ENCODE measurements at places on chromosomes 4 and X.

DNA sequence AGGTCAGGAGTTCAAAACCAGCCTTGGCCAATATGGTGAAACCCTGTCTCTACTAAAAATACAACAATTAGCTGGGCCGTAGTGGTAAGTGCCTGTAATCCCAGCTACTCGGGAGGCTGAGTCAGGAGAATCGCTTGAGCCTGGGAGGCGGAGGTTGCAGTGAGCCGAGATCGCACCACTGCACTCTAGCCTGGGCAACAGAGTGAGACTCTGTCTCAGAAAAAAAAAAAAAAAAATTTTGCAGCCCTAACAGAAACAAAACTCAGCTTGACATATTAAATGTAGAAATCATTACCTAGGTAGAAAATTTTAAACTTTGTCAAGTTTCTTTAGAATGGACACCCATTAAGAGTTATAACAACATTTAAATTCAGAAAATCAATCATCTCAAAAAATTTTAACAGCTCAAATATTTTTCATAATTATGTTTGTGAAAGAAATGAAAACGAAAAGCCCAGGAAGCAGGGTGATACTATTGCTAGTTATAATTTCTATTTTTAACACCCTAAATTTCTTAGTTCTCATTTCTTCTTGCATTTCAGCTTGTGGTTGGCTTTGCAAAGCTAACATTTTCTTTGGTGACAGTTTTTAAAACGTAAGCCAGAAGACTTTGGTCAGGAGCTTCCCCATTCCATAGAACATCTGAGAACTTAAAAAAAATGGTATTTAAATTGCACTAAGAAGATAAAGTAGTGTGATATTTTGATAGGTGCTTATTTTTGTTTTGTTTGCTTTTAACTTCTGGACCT lies 33.3 kb upstream of the RBBP7 start:
- DNase-seq: no peak

DNA sequence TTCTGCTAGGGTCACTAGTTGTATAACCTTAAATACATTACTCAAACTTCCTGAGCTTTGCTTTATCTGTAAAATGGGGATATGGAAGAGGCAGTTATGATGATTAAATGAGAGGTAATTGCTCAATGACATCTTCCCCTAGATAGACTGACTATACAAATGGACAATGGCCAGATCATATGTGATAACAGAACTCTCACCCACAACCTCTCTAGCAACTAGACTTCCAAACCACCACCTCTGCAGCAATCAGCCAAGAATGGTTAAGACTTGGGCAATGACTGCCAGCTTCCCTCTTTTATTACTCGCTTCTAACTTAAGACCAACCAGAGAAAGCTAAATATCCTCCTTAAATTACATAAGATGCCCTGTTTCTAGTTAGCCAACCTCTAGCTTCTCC lies 2.9 kb upstream of the SEPSECS start:
- no peak for DNase-seq

- DNase-seq: peak; percentile 76
These were observed 751 bp upstream of the RGS12 start for GRCh38 chr4:3291969-3292570.

DNA sequence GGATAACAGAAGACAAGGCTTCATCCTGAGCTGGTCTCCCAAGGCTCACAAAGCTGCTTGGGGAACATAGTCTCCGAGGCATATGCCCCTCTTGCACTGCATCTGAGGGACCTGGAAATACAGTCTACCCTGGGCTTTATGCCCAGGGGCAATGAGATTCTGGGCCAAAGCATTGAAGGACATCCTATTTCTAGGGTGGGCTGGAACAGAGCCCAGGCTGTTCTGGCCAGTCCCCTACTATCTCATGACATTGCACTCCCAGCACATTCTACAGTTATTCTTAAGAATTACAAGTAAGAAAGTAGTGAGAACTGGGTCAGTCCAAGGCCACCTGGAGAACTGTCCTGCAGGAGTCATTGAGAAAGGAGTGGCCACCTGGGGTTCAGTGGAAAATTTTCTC lies 107.6 kb downstream of the USP46 start:
- no peak for DNase-seq

- DNase-seq: no peak
These were observed 10.5 kb downstream of the GPR82 start for GRCh38 chrX:41734530-41734929.

DNA sequence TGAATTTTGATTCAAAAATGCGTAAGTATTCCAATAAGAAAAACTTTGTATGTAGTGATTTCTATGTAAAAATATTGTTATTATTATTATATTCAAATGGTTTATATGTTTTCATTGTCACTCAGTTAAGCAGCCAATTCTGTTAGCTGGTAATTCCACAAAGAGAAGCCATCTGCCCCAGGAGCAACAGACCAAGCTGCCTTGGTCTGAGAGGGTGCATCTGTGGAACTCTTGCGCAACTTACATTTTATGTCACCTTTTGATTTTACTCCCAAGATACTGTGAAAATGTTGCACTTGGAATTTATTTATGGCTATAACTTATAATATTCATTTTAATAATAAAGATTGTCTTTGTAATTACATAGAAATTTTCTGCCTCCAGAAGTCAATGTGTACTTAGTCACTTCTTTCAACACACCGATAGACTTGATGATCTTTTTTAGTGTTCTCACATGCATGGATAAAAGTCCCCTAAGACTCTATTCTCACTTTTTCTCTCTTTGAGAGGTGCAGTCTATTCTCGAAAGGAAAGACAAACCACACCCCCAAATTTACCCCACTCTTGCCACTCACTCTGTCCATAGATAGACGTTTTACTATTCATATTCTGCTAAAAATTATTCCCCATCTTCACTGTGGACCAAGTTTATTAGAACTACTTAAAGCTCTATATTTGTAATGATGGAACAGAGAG lies 30.6 kb downstream of the GPR174 start:
- DNase-seq: no peak

DNA sequence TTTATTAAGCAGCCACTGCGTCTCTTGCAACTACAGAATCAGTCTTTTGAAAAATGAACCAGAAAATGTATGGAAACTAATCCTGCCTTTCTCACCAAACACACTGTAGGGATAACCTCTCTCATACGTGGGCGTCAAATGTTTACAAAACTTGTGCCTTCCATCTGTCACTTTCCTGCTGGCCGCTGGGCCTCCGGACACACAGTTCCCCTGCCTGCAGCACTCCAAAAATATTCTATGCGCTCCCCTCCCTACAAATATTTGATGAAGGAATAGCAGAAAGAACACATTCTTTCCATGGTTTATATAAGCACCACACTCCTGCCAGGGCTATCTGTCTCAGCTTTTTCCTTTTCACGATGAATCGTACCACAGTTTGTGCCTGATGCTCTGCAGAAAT lies 14.9 kb upstream of the CYTL1 start:
- DNase-seq: no peak

- DNase-seq: no peak
These were observed 23.8 kb upstream of the KIAA0232 start for GRCh38 chr4:6758728-6759127.

DNA sequence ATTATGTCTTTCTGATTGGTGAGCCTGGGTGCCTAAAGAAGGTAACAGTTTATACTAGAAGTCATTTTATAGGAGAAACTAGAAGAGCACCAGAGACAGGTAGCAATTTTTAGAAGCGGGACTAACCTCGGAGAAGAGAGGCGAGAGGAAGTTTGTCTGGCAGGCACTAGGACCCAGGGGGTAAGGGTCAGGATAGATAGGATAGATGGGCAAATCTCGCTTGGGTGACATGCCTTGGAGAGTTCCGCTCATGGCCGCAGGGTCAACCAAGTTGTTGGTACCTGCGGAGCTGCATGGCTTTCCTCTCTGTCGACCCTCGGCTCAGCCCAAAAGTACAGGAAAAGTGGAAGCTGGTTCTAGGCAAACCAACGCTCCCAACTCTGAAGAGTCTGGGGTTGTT lies 11.3 kb downstream of the PI4K2B start:
- no peak for DNase-seq

- no peak for DNase-seq
These were observed 8.6 kb upstream of the HS6ST2 start for GRCh38 chrX:132967049-132967448.

GRCh38 chr4:71570492-71570891 lies 213.4 kb downstream of the GC start:
- DNase-seq: no peak

DNA sequence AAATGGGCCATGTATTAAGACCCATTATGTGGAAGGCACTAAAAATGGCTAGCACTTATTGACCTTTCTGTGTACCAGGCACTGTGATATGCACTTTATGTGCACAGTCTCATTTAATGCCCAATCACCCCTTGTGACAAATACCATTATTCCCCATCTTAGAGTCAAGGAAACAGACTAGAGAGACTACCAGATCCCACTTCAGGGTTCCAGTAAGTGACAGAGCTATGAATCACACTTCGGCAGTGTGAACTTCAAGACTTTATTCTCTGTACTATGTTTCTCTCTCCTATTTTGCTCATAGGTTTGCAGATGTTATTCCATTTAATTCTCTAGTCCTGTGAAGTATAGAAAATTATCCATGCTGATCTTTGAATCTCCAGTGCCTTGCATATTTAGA lies 107.0 kb downstream of the NFKB1 start:
- no peak for DNase-seq

DNA sequence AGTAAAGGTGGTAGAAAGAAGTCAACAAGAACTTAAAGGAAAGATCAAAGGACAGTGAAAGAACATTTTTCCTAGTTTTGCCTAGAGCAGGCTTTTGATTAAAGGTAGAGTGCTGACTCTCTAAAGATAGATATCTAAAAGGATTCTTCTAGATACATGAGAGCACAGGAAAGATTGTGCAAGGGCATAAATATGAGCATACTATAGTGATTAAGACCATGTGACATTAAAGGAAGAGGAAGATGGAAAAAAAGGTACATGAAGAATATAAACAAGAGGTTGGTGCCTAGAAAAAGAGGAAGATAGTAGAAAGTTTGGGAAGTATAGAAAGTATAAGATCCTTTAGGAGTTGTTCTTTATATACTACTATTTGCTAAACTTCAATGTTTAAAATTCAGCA lies 26.1 kb upstream of the TET2 start:
- DNase-seq: no peak

DNA sequence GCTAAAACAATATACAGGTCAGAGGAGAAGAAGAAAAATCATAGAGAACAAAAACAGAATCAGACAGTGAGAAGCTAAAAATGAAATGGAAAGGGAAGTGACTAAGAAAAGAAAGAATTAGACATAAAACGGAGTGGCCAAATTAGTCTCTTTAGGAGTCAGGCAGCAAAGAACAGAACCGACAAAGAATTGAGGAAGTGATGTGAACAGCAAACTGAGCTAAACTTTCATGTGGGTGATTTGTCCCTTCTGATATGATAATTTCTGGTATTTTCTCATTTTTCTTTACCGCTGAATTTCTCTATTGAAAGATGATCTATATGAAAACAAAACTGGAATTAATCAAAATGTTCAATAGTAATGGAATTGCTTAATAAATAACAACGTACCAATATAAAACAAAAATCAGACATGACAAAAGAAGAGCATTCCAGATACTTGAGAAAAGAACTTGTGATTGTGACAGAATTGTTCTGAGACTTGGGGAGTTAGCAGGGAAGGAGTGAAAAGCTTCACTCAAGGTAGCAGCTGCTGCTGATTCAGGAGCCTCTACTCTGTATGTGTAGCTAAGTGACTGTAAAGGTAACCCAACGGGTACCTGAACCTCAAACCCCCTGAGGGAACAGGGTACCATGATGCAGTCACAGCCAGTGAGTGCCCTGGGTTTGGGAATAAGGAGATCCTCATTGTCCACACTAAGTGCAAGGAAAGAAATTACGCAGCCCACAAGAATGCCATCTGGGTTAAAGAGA lies 8.8 kb downstream of the TAPT1 start:
- no peak for DNase-seq

DNA sequence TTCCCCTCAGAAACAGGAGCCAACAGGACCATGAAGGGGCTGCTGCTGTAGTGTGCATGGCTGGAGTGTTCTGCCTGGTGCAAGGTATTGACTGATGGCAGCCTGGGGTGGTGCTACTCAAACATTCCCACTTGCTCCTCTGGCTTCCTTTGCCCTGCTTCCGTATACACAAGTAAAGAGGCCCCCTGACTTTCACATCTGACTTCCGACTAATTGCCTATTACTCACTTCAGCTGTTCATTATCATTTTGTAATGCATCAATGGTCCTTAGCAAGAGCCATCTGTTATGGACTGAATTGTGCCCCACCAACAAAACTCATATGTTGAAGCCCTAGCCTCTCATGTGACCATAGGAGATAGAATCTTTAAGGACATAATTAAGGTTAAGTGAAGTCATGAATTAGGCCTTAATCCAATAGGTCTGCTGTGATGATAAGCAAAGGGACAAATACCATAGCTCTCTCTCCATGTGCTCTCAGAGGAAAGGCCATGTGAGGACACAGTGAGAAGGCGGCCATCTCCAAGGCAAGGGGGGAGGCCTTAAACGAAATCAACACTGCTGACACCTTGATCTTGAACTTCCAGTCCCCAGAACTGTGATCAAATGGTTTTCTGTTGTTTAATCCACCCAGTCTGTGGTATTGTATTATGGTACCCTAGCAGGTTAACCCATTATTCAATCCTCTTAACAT lies 122.5 kb upstream of the CLNK start:
- DNase-seq: no peak

DNA sequence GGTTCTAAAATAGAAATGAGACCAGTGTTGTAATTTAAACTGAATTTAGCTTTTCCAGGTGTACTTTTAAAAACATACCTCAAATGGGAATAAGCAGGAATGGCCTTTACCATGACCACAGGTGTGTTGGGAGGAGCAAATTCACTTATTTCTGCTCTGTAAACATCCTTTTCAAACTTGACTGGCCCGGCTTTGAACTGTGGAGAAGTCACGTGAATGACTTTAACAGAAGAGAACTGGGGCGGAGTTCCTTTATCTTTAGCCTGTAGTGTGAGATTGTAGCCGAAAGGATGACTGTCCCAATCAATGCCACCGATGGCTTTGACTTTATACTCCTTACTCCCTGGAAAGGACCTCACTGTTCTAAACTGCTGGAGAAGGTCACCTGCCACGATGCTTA lies 15.1 kb downstream of the FAT1 start:
- no peak for DNase-seq

- no peak for DNase-seq
These were observed 10.1 kb upstream of the FGFR3 start for GRCh38 chr4:1783015-1783414.

GRCh38 chrX:96682516-96682915 lies 2.1 kb upstream of the DIAPH2 start:
- DNase-seq: no peak

DNA sequence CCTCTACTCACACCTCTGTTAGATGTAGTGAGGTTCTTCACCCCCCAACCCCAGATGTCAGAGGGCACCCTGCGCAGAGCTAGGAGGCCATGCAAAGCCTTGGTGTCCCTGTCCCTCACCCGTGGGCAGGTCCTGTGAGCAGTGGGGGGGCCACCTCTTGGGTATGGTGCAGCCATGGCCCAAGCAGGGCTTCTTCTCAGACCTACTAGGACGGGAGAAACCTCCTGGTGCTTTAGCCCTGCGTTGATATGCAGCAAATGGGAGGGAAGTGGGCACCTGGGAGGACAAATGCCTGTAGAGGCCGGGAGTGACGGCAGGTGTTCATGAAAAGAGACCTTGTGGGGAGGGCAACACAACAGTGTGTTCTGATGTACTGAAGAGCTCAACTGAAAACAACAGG lies 38.5 kb upstream of the MSANTD1 start:
- DNase-seq: peak; percentile 47
